ENCODE measurements at places on chromosomes 2 and 18.

- DNase-seq, result peak; percentile 37
Measured at GRCh38 chr2:19362094-19362754, 3.8 kb upstream of the OSR1 start.

DNA sequence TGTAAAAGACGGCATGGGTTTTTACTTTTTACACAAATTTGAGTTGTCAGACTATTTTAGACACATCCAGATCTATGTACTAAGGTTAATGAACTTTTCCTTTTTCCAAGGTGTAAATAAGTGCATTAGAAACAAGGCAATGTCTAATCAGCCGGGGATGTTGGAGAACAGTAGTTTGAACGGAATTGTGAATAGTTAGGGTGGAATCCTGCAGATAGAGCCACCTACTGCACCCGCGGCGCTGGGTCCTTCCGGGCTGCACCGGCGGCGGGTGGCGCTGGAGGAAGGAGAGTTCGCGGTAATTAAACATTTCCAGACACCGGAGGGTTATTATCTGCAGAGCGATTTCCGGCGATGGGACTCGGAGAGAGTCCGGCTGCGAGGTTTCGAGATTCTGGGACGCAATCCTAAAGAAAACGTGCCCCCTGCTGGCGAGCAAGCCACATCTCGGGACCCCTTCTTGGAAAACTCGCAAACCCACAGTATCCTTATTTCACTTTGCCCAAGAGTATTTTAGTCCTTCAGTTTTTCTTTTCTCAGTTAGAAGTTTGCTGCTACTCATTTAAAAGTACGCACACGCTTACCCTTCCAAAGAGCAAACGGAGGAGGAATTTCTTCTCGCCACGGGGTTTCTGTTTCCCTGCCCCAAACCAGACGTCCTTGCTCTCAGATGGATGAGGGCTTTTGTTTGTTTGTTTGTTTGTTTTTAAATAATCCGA is 4.5 kb upstream of the OSR1 start:
- DNase-seq, result peak; percentile 84

GRCh38 chr18:78607221-78607620 is 372.4 kb upstream of the SALL3 start:
- no peak for DNase-seq

GRCh38 chr2:219496247-219496824 is 2.4 kb upstream of the GMPPA start:
- DNase-seq, result no peak

GRCh38 chr18:73235491-73235890 is 367.7 kb upstream of the NETO1 start:
- DNase-seq, result peak; percentile 97

DNA sequence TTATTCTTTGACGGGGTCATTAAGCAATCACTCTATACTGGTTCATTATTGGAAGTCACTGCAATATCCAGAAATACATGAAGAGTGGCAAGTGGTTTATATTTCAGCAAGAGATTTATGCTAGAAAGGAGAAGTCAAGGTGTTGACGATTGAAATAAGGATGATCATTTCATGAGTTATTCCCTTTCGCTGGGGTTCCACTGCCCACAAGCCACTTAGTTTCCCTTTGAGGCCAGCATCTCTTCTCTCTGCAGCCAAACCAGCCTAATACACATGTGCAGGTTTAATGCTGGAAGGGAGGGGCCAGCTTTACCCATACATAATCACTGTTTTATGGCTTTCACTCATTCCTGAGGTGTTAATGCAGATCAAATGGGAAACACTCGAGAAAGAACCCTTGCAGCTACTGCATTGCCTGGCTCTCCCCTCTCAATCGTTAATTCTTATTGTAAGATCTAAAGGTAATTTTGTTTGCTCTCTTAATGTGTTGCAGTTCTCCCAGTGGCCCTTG is 108.4 kb downstream of the MEIS1 start:
- DNase-seq, result no peak

- no peak for DNase-seq
Measured at GRCh38 chr2:125259451-125259850, 1234.4 kb downstream of the CNTNAP5 start.

DNA sequence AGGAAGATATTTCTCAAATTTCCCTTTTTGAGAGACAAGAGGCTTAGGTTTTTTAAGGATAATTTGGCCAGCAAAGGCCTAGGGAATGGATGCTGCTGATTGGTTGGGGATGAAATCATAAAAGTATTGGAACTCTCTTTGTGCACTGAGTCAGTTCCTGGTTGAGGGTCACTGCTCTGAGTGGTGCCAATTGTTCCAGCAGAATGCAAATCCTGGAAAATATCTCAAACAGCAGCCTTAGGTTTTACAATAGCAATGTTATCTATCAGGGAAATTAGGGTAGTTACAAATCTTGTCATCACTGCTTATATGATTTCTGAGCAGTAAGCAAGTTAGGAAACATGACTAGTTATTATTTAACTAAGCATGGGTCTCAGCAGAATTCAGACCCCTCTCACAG is 96.2 kb downstream of the RAD51AP2 start:
- DNase-seq, result no peak

DNA sequence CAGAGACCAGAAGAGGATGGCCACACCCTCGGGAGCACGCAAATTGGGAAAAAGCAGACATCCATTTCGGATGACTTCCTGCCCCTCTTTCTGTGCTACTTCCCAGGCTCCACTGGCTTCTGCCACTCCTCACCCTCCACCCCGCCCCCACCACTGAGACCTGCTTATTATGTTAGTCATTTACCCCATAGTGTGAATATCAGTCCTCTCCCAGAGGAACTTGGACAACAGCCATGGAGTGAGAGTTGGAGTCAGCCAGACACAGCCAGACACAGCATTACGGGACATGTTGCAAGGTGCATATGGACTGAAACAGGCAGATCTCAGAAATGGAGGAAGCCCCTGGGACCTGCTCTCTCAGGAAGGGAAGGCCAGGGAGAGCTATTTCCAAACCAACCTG is 51.8 kb downstream of the CTIF start:
- peak; percentile 71 for DNase-seq

- no peak for DNase-seq
Measured at GRCh38 chr2:233953087-233953801, 36.1 kb downstream of the TRPM8 start.

GRCh38 chr2:40544072-40544471 is 92.2 kb upstream of the SLC8A1 start:
- DNase-seq, result no peak

DNA sequence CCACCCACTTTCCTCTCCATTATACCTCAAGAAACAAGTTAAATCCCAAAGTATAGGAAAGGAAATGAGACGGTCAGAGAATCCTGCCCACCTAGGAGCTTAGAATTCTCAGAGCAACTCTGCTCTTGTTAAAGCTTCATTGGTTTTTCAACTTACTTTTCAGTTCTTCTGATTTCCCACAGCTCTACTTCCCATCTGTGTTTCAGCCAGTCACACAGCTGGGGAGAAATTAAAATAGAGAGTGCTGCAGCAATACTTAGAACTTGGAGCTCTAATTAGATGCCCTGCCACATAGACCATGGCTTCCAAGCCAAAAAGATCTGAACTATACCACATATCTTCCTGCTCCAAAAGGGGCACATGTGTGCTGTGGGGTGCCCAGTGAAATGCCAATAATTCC is 166.7 kb downstream of the RIT2 start:
- no peak for DNase-seq

GRCh38 chr2:10828346-10828745 is 15.8 kb upstream of the PDIA6 start:
- no peak for DNase-seq

GRCh38 chr2:240932001-240932723 is 26.0 kb downstream of the CROCC2 start:
- no peak for DNase-seq

DNA sequence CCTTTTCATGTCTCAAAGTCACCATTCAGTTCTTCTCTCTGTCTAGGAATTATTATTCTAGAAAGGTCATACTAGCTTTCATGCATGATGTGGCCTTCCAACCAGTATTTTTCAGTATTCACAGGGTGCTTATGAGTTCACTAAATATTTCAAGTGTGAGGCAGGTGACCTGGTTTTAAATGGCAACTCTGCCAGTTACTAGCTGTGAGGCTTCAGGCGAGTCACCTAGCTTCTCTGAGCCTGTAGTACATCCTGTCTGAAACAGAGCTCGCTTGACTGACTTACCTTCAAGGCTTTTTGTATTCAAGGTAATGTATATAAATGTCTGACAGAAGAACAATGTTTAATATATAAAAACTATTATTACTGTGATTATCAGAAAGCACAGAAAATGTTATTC is 19.4 kb upstream of the ACVR1 start:
- peak; percentile 63 for DNase-seq

- DNase-seq, result no peak
Measured at GRCh38 chr2:188076149-188077056, 215.3 kb upstream of the GULP1 start.

DNA sequence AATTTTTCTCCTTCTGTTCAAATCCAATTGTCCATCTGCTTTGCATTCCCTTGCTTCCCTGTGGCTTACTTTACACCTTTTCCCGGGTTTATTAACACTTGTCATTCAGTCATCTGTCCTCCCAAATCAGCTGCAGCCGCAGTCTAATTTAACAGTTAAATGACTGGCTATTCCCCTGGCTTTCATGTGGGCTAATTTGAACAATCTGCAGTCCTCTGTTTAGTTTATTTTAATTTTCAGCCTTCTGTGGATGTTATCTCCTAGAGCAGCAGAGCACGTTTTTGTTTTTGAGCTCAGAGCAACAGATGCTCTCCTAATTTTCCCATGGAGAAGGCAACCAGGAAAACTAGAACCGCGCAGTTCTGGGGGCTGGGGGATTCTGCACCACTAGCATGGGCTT is 55.0 kb downstream of the MEP1B start:
- no peak for DNase-seq

- peak; percentile 83 for DNase-seq
Measured at GRCh38 chr2:201116959-201117734, 1.2 kb downstream of the CFLAR start.

DNA sequence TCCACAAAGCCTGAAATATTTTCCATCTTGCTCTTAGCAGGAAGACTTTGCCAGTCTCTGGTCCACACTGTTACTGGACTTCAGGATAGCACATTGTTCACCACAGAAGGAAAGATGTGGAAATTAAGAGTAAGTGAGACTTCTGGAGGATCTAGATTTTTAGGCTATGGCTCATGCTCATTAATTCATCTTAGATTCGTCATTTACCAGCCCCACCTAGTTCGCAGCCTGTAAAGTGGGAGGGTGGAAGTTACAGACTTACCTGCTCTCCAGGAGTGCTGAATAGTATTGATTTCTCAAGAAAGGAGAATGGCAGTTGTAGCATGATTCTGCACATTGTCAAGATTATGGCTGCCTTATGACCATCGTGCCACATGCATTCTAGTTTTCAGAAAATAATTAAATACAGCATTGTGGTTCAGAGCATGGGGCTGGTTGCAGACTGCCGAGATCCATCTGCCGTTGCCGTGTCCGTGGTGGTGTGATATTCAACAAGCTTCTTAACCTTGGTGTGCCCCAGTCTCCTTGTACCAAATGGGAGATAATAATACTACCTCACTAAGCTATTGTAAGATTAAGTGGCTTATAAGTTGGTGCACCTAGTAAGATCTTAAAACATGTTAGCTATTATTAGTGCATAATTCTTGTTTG is 56.8 kb downstream of the RNF144A start:
- peak; percentile 16 for DNase-seq

DNA sequence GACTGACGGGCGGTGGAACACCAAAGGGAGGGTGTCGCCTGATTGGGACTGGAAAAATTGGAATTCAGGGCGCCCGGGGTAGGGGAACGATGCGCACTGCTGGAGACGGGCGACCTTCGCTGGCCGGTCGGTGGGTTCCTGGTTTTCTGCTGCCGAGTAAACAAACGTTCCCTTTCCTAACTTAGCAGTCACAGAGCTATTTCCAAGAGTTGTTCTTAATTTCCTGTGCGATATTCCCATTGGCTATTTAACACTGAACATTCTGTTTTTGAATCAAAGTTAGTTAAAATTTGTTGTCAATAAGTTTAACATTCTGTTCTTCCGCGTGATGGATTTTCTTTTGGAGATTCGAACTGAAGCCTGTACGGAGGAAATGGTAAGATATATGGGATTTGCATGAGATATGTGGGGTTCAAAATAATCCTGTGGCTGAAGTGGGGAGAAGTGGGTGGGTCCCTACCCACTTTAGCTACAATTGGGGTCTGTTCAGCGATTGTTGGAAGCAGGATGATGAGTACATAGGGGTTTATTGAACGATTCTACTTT is 862 bp downstream of the C18orf54 start:
- peak; percentile 4 for DNase-seq

- DNase-seq, result no peak
Measured at GRCh38 chr2:184530239-184530638, 68.1 kb upstream of the ZNF804A start.

- no peak for DNase-seq
Measured at GRCh38 chr2:3246928-3247714, 130.5 kb downstream of the EIPR1 start.
